Trophoblast cell (in vitro differentiated cells and primary cell): ENCODE measurements at places on chromosomes 11 and 22.

DNA sequence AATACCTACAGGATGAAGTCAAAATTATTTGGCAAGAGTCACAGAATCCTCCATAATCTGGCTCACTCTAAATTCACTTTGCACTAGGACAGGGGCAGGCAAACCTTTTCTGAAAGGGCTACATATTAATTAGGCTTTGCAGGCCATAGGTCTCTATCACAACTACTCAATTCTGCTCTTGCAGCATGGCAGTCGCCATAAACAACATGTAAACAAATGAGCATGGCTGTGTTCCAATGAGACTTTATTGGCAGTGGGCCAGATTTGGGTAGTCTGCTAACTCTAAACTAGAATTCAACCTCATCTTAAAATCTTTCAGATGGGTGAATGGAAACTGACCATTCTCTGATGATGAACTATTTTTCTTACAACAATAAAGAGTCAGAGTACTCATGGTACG lies 5.8 kb downstream of the THRSP start:
- DNase-seq: no peak

GRCh38 chr11:70203751-70204465 lies 812 bp downstream of the FADD start:
- DNase-seq: peak; percentile 81

GRCh38 chr11:41309111-41309522 lies 150.3 kb downstream of the LRRC4C start:
- no peak for DNase-seq

GRCh38 chr11:57424792-57425564 lies 1.9 kb downstream of the SLC43A3 start:
- peak; percentile 48 for DNase-seq

- DNase-seq: no peak
Observed at GRCh38 chr11:114165326-114166230, 106.1 kb downstream of the ZBTB16 start.

DNA sequence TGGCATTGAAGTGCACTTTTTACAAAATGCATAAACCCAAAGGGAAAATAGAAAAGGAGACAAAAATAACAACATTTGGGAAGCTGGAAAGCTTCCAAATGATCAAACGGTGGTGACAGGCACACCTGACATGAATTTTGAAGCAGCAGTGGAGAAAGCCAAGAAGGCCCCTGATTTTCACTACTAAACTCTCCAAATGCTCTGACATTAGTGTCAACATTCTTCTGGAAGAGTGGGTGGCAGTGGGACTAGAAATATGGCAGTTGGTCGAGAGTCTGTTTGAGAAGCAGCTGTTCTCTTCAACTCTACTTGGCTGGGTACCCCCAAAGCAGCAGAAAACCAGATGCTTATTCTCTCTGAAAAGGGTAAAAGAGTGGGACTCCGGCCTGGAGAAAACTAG lies 12.3 kb upstream of the APOA5 start:
- DNase-seq: no peak

DNA sequence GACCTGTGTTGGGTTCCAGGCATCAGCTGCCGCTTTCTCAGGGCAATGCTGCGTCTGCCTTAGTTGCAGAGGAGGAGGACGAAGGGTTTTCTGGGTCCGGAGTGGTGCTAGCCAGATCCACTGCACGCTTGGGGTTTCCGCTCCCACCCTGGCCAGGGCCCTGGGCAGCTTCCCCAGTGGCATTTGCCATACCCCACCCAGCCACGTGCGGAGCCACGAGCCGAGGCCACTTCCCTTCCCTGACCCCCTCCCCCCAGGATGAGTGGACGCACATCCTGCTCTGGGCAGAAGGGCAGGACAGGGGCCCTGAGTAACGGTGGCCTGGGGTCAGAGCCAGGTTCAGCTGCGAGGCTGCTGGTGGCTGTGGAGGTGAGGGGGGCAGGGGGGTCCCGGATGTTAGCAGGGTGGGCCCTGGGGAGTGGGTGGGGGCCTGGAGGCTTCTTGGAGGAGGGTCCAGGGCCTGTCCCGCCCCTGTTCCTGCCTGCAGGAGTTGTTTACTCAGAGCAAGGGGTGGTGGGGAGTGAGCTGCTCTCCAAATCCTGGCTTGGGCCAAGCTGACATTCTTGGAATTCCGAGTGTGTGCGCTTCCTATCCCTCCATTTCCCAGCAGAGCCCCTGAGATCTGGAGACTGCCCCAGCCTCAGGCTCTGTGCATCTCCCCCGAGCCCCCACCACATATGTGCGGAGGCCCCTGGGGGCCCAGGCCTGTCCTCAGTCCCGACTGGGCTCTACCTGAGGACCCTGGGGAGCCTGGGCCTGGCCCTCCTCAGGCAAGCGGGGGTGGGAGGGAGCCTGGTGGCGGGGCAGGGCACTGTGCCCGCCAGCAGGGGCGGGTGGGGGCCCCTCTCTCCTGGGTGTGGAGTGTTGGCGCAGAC lies 1.4 kb downstream of the TSPAN4 start:
- DNase-seq: peak; percentile 41

DNA sequence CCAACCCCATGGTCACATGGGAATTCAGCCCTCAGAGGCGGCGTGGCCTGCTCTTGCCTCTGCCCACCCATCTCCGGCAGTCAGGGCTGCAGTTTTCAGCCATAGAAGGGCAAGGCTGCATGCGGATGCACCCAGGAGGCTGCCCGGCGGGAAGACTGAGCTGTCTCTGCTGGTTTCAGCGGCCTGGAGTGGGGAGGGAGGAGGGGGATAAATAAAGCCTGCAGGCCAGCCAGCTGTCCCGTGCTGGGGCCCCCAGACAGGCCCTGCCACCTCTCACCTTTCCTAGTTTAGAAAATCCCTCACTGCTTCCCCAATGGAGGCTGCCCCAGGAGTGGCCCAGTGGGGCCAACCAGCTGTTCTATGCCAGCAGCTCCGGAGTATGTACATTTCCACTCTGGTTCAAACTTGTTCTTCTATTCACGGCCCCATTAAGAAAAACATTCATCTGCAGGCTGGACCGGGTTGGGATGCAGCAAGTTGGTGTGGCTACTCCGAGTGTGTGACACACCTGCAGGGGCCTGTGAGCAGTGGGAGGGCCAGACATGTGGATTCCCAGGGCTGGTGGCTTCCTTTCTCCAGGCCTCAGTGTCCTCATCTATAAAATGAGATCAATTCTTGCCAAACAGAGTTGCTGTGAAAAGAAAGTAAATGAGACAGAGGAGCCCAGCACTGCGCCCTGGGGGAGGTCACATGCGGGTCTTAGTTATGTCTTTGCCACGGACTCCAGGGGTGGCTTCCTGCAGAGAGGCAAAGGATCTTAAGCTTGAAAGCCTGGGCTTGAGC lies 5.0 kb downstream of the MICALL1 start:
- DNase-seq: peak; percentile 39

DNA sequence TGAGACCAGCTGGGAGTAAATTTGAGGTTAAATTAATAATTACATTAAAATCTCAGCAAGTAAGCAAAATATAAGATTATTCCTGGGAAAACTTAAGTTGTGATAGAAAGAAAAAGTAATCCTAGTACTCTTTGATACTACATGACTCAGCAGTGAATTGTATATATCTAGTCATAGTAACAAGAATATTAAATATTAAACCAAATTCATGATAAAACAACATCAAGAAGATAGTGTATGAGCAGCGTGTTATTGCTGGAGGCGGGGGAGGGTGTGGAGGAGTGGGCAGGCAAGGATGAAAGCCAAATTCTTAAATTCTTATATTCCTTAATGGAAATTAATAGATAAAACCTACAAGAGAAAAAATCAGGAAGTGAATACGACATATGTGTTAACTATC lies 95.2 kb downstream of the WT1 start:
- DNase-seq: no peak

- DNase-seq: no peak
Observed at GRCh38 chr22:37033605-37034430, 14.3 kb downstream of the MPST start.

DNA sequence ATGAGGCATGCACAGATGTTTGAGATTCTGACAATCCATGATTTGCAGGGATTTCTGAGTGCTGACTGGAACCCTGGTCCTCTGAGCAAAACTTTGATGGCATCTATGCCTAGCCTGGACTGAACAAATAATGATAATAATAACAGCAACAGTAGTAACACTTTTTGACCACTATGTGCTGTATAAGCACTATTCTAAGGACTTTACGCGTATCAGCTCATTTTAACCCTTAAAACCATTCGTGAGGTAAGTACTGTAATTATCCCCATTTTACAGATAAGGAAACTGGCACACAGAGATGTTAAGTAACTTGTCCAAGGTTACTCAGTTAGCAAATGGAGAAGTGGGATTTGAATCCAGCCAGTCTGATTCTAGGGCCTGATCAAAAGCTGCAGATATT lies 168.4 kb downstream of the C11orf91 start:
- no peak for DNase-seq

DNA sequence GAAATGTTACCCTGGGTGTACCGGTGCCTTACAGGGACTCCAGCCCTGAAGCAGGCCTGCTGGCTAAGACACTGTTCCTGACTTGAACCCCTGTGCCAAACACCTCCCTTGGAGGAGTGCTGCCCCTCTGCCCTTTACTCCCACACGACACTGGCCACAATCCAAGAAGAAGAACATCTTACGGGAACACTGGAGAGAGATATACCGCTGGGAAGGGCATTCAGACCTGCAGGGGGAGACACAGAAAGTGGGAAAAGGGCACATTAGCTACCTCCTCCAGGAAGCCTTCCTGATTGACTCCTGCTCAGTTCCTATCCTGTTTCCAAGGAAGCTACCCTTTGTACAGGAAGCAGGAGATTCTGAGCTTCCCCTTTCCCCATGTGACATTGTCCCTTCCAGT lies 18.7 kb downstream of the TMPRSS13 start:
- DNase-seq: no peak

- no peak for DNase-seq
Observed at GRCh38 chr11:36311926-36312595, 16.0 kb downstream of the PRR5L start.

- DNase-seq: no peak
Observed at GRCh38 chr11:18624161-18624560, 10.0 kb downstream of the SPTY2D1 start.

- DNase-seq: no peak
Observed at GRCh38 chr22:23053912-23054530, 16.3 kb upstream of the GNAZ start.

DNA sequence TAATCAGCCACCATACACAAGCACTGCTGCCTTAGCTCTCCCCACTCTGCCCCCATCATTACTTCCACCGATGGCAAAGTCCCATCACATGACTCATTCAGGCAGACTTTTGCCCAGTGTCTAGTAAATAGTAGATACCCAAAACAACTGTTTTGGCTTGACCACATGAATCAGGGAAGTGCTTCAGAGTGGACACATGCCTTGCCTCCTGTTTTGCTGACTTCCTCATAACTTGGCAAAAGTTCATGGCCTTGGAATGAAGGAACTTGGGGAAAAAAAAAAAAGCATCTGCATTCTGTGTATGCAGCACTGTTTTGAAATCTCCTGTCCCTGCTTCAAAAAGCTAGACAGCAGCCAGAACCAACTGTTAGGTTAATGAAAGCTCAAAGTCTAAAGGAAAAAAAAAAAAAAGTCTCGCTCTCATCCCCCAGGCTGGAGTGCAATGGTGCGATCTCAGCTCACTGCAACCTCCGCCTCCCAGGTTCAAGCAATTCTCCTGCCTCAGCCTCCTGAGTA lies 335.3 kb downstream of the FAM181B start:
- peak; percentile 71 for DNase-seq

DNA sequence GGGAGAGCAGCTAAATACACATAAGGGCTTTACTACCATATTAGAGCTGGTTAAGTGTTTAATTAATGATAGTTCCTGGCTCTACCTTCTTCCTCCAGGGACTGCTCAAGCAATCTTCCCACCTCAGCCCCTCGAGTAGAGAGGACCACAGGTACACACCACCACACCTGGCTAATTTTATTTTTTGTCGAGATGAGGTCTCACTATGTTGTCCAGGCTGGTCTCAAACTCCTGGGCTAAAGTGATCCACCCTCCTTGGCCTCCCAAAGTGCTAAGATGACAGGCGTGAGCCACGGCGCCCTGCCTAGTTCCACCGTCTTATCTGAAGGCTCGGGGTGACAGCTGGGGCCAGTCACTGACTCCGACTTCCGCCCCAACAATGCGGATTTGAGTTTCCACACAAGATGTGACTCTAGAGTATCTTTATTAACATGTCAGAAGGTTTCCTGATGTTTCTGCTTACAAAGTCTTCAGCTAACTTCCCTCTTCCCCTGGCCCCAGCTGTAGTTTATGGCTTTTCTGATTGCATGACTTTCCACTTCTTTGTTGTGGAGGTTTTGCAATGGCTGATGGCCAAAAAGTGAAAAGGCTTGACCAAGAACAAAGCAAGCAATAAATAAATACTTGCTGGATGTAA lies 16.8 kb downstream of the TPST2 start:
- DNase-seq: no peak

DNA sequence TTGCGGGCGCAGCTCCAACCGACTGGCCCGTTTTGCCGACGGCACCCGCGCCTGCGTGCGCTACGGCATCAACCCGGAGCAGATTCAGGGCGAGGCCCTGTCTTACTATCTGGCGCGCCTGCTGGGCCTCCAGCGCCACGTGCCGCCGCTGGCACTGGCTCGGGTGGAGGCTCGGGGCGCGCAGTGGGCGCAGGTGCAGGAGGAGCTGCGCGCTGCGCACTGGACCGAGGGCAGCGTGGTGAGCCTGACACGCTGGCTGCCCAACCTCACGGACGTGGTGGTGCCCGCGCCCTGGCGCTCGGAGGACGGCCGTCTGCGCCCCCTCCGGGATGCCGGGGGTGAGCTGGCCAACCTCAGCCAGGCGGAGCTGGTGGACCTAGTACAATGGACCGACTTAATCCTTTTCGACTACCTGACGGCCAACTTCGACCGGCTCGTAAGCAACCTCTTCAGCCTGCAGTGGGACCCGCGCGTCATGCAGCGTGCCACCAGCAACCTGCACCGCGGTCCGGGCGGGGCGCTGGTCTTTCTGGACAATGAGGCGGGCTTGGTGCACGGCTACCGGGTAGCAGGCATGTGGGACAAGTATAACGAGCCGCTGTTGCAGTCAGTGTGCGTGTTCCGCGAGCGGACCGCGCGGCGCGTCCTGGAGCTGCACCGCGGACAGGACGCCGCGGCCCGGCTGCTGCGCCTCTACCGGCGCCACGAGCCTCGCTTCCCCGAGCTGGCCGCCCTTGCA lies 1.0 kb downstream of the FJX1 start:
- peak; percentile 91 for DNase-seq

DNA sequence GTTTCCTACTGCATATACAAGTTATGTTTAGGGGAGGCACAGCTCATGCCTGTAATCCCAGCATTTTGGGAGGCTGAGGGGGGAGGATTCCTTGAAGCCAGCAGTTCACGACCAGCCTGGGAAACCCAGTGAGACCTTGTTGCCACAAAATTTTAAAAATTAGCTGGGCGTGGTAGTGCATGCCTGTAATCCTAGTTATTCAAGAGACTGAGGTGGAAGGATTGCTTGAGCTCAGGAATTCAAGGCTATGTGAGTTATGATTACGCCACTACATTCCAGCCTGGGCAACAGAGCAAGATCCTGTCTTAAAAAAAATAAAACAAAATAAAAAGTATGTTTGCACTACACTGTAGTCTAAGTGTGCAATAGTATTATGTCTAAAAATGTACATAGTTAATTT lies 108.8 kb upstream of the TEAD1 start:
- DNase-seq: peak; percentile 63

- no peak for DNase-seq
Observed at GRCh38 chr11:125426818-125427528, 69.1 kb downstream of the FEZ1 start.

- DNase-seq: no peak
Observed at GRCh38 chr11:30559004-30559403, 27.1 kb downstream of the MPPED2 start.
